ENCODE measurements at places on chromosomes 12 and 14. TPM values are rescaled to one million over a fixed set of nuclear protein-coding genes. Genes with fewer than 3 reads are reported as not detected.

GRCh38 chr12:22488478-22488877 lies 55.9 kb downstream of the C2CD5 start:
- no peaks in the 10 kb centered on the region for H3K27me3 ChIP-seq
- no peak for DNase-seq
- no peak overlapping the region for H3K4me3 ChIP-seq
- H3K4me1 ChIP-seq: no peaks in the 10 kb centered on the region
- peaks cover 15% of the 10 kb centered on the region for H3K36me3 ChIP-seq
- H3K27ac ChIP-seq: no peak overlapping the region

GRCh38 chr12:105555556-105556295 lies 225.2 kb downstream of the C12orf75 start:
- no peak overlapping the region for H3K27ac ChIP-seq
- DNase-seq: no peak
- H3K4me3 ChIP-seq: no peak overlapping the region
- no peaks in the 10 kb centered on the region for H3K27me3 ChIP-seq
- no peaks in the 10 kb centered on the region for H3K36me3 ChIP-seq
- H3K4me1 ChIP-seq: no peaks in the 10 kb centered on the region

- no peak overlapping the region for H3K27ac ChIP-seq
- H3K27me3 ChIP-seq: no peaks in the 10 kb centered on the region
- peaks cover 4% of the 10 kb centered on the region for H3K4me1 ChIP-seq
- DNase-seq: no peak
- H3K4me3 ChIP-seq: no peak overlapping the region
- H3K36me3 ChIP-seq: no peaks in the 10 kb centered on the region
Measured at GRCh38 chr14:32169191-32169590, 32.7 kb upstream of the RNU6-7 start.

DNA sequence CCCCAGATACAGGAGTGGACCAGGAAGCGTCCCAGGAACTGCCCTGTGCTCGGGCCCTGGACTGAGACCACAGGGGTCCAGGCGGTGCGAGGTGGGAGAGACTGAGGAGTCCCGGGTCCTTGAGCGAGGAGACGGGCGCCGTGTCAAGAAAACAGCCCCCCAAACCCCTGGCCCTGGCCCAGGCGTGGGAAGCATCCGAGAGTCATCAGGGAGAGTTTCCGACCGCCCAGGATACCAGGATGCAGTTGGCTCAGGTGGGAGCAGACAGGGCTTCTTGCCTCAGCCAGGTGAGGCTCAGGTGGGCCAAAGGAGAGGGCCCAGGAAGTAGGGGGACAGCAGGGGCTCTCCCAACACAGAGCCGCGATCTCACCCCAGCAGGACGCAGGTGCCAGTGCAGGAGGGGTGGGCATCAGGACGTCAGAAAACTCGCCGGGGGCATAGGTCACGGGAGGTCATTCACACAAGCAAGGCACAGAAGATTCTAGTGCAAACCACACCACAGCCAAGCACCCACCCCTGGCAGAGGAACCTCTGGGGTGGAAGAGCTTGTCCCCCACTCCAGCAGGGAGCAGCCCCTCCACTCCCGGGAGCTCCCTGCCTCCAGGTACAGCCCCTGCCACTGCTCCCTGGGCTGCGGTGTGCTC lies 102.5 kb upstream of the EIF5 start:
- DNase-seq: no peak
- H3K4me3 ChIP-seq: no peak overlapping the region
- peaks cover 41% of the 10 kb centered on the region for H3K27me3 ChIP-seq
- no peaks in the 10 kb centered on the region for H3K4me1 ChIP-seq

DNA sequence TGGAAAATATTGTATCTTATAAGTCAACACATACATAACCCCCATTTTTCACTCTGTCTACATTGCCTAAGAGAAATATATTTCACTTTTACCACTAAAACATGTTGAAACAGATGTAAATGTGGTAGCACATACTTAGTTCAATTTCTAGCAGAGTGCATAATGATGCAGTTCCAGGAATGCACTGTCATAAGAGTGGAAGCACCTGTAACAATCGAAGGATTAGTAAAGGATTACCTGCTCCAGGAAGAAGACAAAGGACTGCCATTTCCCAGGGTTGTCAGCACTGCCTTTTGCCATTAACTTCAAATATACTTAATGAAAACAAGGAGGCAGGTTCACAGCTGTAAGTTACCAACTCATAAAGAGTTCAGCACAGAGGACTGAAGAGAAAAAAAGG lies 24.6 kb downstream of the DAD1 start:
- H3K4me3 ChIP-seq: peak overlapping the region; percentile 61
- peaks cover 12% of the 10 kb centered on the region for H3K36me3 ChIP-seq
- peak overlapping the region; percentile 100 for H3K27ac ChIP-seq
- H3K27me3 ChIP-seq: no peaks in the 10 kb centered on the region
- H3K4me1 ChIP-seq: peaks cover 92% of the 10 kb centered on the region
- DNase-seq: no peak

DNA sequence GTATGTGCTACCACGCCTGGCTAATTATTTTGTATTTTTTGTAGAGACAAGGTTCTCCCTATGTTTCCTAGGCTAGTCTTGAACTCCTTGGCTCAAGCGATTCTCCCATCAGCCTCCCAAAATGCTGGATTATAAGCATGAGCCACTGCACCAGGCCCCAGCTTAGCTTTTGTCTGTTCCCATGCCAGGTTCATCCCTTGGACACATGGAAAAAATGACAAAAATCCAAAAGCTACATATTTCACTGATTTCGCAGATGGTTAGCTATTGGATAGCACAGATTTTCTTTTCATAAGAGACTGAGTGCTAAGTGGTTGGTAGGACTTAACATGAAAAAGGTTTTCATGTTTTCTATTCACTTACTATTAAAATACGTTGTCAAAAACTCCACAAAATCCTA lies 286.6 kb upstream of the KITLG start:
- DNase-seq: no peak
- H3K4me3 ChIP-seq: no peak overlapping the region
- H3K27ac ChIP-seq: no peak overlapping the region
- no peaks in the 10 kb centered on the region for H3K4me1 ChIP-seq
- no peaks in the 10 kb centered on the region for H3K27me3 ChIP-seq
- H3K36me3 ChIP-seq: no peaks in the 10 kb centered on the region

DNA sequence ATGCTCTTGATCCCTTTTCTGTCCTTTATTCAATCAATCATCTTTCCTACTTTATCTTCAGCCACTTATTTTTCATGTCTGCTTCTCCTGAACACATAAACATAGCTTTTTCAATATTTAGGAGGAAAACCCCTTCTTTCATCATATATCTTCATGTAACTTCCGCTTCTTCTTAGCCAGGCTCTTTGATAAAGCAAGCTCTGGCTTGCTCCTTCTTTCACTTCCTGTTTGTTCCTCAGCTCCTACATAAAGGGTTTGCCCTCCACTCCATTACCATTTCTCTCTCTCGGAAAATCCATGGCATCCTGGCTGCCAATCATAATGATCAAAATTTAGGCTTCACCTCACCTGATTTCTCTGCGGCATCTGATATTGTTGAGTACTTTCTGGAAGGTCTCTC lies 33.7 kb upstream of the HELB start:
- H3K27ac ChIP-seq: no peak overlapping the region
- H3K4me1 ChIP-seq: peaks cover 1% of the 10 kb centered on the region
- no peak for DNase-seq
- H3K36me3 ChIP-seq: no peaks in the 10 kb centered on the region

DNA sequence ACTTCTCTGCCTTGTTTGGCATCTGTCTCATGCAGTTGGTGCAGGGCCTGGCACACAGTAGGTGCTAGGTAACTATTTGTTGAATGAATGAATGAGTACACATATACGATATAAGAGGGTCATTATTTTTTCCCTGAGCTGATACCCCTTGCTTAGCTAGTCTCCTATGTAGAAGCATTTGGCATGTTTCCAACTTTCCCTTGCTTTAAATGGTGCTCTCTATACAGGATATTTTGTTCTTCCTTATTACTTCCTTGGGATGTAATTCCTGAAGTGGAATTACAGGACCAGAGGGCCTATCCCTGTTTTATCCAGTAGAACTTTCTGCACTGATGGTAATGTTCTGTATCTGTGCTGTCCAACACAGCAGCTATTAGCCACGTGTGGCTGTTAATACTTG lies 250.1 kb upstream of the PWP1 start:
- H3K27ac ChIP-seq: no peak overlapping the region
- H3K27me3 ChIP-seq: no peaks in the 10 kb centered on the region
- peaks cover 34% of the 10 kb centered on the region for H3K4me1 ChIP-seq
- no peak overlapping the region for H3K4me3 ChIP-seq
- DNase-seq: no peak

DNA sequence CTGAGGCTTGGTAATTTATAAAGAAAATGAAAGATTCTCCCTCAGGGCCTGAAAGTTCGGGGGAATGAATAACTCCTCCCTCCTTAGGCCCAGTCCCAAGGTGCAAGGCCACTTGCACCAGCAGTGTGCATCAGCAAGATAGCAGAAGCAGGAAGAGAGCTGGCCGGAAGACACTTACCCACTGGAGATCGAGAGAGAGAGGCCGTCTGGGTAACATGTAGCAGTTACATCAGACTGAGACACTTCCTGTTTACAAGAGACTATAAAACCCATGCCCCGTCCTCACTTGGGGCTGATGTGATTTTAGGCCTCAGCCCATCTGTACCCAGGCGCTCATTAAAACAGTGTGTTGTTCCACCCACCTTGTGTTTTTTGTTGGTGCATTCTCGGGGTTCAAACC lies 85.2 kb downstream of the TMTC3 start:
- H3K4me3 ChIP-seq: no peak overlapping the region
- H3K27me3 ChIP-seq: no peaks in the 10 kb centered on the region
- no peak overlapping the region for H3K27ac ChIP-seq
- DNase-seq: no peak
- H3K36me3 ChIP-seq: no peaks in the 10 kb centered on the region

GRCh38 chr12:13981296-13981962 lies at the start of gene GRIN2B:
GRIN2B (minus strand) TSS chr12:13981602; CDS start chr12:13866208, 115,394 bp downstream.
- H3K36me3 ChIP-seq: peaks cover 4% of the 10 kb centered on the region
- peaks cover 14% of the 10 kb centered on the region for H3K4me1 ChIP-seq
- DNase-seq: no peak
- H3K27me3 ChIP-seq: peaks cover 61% of the 10 kb centered on the region
- H3K4me3 ChIP-seq: peak within 1 kb of the TSS; percentile 35

GRCh38 chr12:43291516-43291915 lies 260.5 kb downstream of the ADAMTS20 start:
- H3K36me3 ChIP-seq: no peaks in the 10 kb centered on the region
- H3K27ac ChIP-seq: no peak overlapping the region
- H3K4me1 ChIP-seq: no peaks in the 10 kb centered on the region
- H3K27me3 ChIP-seq: no peaks in the 10 kb centered on the region

- peaks cover 28% of the 10 kb centered on the region for H3K4me1 ChIP-seq
- peaks cover 5% of the 10 kb centered on the region for H3K36me3 ChIP-seq
- no peak for DNase-seq
- no peak overlapping the region for H3K27ac ChIP-seq
- H3K4me3 ChIP-seq: peak overlapping the region; percentile 22
Measured at GRCh38 chr12:47095446-47096236, 15.9 kb upstream of the AMIGO2 start.

- H3K4me3 ChIP-seq: no peak overlapping the region
- H3K4me1 ChIP-seq: no peaks in the 10 kb centered on the region
- no peak overlapping the region for H3K27ac ChIP-seq
Measured at GRCh38 chr12:52401526-52401925, 4.6 kb downstream of the KRT82 start.

DNA sequence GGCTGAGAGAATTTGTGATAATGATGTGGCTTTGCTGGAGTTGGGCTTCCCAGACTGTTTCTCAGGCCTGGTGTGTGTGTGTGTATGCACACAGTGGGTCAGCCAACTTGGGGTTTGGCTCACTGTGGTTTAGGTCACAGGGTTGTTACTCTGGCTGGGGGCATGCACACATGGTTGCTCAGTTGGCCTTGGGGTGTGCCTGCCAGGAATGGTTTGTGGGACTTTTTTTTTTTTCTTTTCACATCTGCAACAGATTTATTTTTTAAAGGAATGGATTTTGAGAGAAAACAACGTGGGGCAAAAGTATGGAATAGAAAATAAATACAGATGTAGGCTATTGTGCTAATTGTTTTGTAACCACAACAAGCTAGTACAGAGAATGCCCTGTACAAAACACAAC lies 25.0 kb upstream of the GTF2A1 start:
- no peak overlapping the region for H3K27ac ChIP-seq
- DNase-seq: no peak
- no peaks in the 10 kb centered on the region for H3K4me1 ChIP-seq
- H3K27me3 ChIP-seq: peaks cover 9% of the 10 kb centered on the region
- peaks cover 10% of the 10 kb centered on the region for H3K36me3 ChIP-seq

DNA sequence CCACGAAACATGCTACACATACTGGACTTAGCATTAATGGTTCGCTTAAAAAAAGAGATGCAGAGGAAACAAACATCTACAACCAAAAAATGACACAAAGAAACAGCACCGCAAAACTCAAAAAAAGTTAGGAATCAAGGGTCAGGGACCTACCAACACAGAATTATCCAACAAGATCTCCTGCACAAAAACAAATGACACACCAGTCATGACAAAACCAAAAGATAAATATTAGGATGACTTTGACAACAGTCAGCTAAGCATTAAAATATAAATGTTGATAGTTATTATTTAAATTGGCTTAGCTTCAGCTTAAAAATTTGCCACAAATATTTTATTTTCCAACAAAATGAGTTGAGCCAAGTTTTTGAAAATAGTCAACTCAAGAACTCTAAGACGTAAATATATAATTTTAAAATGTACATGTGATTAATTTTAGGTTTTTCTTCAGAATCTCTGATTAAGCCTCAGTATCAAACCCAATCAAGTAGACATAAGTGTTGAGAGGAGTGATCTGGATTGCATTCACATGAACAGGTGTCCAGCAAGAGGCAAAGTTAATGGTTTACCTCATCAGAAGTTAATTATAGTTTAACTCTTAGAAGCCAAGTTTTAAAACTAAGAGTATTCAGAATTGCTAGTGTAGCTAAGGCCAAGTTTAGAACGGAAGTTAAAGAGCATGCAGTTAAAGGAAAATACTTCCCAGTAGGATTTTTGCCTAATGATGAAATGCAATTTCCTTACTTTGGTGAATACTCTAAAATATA lies 79.9 kb downstream of the HEATR5A start:
- H3K36me3 ChIP-seq: peaks cover 45% of the 10 kb centered on the region
- H3K4me1 ChIP-seq: no peaks in the 10 kb centered on the region
- H3K27me3 ChIP-seq: no peaks in the 10 kb centered on the region
- no peak for DNase-seq
- no peak overlapping the region for H3K27ac ChIP-seq
- H3K4me3 ChIP-seq: no peak overlapping the region

- peaks cover 11% of the 10 kb centered on the region for H3K36me3 ChIP-seq
- peaks cover 9% of the 10 kb centered on the region for H3K27me3 ChIP-seq
- DNase-seq: no peak
- H3K4me3 ChIP-seq: no peak overlapping the region
- peaks cover 32% of the 10 kb centered on the region for H3K4me1 ChIP-seq
Measured at GRCh38 chr14:76149196-76149595, 2.5 kb upstream of the GPATCH2L start.

GRCh38 chr12:31765931-31766330 lies 37.1 kb upstream of the AMN1 start:
- H3K4me3 ChIP-seq: no peak overlapping the region
- no peaks in the 10 kb centered on the region for H3K27me3 ChIP-seq
- peaks cover 20% of the 10 kb centered on the region for H3K4me1 ChIP-seq
- H3K36me3 ChIP-seq: no peaks in the 10 kb centered on the region
- DNase-seq: no peak
- H3K27ac ChIP-seq: no peak overlapping the region

The HCFC2 gene
- total RNA-seq: 17.1 TPM

The SLC25A21 gene
- not detected for total RNA-seq

The TCL1B gene
- total RNA-seq: 0.47 TPM

The ADAMTS20 gene
- total RNA-seq: not detected

The SCNN1A gene
- total RNA-seq: 4.7 TPM

The RNASE3 gene
- total RNA-seq: not detected

The CACNA2D4 gene
- total RNA-seq: 11.5 TPM

The ACOT4 gene
- 0.99 TPM for total RNA-seq

The RFLNA gene
- not detected for total RNA-seq

The LMNTD1 gene
- total RNA-seq: not detected

The CLEC2A gene
- total RNA-seq: not detected

Data from naive thymus-derived CD8-positive, alpha-beta T cell (primary cell).